Vagina (tissue), 2 donors: ENCODE measurements at places on chromosomes 12 and 14.

- DNase-seq, result no peak
Measured at GRCh38 chr12:25130741-25131188, 64.2 kb downstream of the DNAI7 start.

DNA sequence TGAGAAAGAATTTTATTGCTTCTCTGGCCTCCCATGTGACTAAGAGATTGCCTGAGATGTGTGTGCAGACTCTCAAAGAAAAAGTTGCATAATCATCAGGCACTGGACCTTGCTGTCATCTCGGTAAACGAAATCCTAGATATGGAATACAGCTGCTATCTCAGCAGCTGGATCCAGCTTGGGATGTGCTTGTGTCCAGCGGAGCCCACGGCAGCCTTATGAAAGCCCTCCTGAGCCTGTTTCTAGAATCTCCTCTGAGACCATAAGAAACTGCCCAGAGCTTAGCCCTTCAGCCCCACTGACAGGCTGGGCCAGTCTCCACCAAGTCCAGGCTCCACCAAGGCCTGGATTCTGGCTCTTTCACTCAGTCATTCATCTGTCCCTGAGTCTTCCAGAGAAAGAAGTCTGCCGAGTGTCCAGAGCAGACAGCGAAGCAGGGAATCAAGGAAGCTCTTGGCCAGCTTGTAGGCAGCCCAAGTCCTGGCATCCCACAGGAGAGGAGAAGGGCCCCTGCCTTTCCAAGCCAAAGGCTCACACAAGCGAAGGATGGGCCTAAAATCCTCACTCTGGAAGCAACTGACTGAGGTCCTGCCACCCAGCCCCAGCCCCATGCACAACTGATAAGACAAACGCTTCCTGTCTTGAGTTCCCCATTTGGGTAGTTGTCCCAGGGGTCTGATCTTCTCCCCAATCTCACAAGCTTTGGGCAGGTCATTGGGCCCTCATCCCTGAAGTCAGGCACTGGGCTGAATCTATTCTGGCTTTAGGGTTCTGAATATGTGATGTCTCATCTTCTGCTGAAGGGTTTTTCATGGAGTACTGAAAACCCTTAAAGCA, 97.8 kb downstream of the SEC23A start:
- DNase-seq, result no peak

DNA sequence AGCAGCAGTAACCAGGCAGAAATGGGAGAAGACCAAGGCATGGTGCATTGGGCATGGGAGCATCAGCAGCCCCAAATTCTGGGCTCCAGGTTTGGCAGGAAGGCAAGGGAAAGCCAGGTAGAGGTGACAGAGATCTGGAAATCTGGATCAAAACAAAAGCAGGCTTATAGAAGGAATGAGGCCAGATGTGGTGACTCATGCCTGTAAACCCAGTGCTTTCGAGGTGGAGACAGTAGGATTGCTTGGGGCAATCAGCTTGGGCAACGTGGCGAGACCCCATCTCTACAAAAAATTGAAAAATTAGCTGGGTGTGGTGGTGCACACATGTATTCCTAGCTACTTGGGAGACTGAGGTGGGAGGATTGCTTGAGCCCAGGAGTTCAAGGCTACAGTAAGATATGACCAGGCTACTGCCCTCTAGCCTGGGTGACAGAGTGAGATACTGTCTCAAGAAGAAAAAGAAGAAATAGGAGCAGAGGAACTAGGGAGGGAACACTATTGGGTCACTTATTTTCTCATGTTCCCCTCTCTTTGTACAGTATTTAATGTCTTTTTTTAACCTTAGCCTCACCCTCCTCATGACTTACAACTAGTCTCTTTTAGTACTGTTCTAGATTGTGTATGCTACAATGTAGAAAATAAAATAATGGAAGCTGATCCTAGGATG, 25.1 kb downstream of the SLC4A8 start:
- no peak for DNase-seq

DNA sequence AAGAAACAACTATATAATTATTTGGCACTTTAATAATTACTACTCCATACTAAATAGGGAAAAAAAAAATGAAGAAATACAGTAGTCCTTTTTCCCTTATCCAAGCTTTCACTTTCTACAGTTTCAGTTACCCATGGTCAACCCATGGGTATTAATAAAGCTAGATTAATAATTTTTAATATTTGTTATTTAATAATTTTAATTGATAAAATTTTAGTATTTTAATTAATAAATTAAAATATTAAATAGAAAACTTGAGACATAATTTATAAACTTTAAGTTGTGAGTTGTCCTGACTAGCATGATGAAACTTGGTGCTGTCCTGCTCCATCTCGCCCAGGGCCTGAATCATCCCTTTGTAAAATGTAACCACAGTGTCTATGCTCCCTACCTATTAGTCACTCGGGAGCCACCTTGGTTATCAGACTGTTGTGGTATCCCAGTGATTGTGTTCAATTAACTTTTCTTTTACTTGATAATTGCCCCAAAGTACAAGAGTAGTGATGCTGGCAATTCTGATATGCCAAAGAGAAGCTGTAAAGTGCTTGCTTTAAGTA, 71.8 kb downstream of the PAWR start:
- DNase-seq, result no peak

GRCh38 chr14:55336162-55336561, 64.9 kb downstream of the FBXO34 start:
- DNase-seq, result no peak

DNA sequence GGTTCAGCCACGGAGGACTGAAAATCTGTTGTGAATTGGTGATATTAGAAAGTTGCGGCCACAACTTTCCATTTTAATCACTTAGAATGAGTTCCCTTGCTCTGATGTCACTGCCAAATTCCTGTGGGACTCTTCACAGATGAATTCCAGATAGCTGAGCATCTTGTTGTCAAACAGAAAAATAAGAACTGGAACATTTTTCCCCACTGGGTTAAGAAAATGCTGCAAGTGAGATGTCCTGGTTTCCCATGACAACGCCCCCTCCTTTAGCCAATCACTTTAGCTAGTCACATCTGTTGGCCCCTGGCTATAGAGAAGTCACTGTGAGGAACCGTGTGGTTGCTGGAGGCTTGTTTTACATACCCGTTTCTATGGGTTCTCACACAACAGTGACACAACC, 135.9 kb downstream of the KTN1 start:
- no peak for DNase-seq

DNA sequence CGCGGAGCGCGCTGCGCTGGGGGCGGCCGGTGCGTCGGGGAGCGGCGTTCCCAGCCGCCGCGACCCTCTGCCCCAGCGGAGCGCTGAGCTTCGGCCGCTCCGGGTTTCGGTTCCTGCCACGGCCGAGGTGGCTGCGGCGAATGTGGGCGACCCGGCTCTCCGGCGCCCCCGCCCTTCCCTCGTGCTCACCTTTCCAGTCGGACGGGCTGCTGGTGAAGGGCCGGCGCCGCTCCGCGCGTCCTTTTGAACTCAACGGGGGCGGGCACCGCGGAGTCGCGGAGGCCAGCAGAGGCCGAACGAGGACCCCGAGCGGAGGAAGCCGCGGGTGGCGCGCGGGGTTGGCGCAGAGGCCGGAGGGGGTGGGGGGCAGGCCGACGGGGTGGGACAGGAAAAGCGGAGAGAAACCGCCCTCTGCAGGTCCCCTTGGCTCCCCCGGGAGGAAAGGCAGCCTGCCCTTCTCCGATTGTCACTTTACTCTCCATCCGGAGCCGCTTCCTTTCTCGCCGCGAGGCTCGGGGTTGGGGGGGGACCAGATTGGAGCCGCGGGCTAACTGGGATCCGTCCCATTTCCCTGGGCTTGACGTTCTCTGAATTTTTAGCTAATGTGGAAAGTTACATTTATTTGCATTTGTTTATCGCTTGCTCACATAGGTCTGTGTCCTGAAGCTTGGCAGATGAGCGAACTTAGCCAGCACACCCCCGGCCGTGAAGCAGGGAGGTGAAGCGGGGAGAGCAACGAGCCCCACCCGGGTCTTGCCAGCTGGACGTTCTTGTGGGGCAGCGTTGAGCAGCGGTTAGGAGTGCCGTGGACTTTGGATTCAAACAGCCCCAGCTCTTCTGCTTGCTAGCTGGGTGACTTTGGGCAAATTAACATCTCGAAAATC, at the start of gene SMAGP:
TSS of gene SMAGP (minus strand) at position 349 of the 884 bp plus-strand sequence. CDS start 1,137 bp downstream, outside the sequence.
- no peak for DNase-seq

DNA sequence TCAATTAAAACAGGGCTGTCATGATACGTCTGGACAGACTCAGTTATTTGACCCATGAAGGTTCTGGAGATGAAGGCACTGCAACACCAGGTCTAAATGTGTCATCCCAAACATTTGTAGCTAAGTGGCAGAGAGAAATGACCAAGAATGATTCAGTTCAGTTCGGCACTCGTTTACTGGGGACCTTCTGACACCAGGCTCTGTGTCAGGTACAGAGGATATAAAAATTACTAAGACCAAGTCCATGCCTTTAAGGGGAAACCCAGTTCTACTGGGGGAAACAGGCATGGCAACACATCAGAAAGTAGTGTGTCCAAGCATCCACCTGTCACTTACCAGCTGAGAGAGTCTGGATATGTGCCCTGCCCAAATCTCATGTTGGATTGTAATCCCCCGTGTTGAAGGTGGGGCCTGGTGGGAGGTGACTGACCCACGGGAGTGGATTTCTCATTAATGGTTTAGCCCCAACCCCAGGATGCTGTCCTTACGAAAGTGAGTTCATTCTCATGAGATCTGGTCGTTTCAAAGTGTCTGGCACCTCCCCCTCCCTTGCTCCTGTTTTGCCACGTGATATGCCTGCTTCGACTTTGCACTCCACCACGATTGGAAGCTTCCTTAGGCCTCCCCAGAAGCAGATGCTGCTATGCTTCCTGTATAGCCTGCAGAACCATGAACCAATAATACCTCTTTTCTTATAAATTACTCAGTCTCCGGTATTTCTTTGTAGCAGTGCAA, 41.9 kb upstream of the BCL2L14 start:
- no peak for DNase-seq

GRCh38 chr12:110344657-110345056, 58.9 kb downstream of the ANAPC7 start:
- DNase-seq, result no peak

DNA sequence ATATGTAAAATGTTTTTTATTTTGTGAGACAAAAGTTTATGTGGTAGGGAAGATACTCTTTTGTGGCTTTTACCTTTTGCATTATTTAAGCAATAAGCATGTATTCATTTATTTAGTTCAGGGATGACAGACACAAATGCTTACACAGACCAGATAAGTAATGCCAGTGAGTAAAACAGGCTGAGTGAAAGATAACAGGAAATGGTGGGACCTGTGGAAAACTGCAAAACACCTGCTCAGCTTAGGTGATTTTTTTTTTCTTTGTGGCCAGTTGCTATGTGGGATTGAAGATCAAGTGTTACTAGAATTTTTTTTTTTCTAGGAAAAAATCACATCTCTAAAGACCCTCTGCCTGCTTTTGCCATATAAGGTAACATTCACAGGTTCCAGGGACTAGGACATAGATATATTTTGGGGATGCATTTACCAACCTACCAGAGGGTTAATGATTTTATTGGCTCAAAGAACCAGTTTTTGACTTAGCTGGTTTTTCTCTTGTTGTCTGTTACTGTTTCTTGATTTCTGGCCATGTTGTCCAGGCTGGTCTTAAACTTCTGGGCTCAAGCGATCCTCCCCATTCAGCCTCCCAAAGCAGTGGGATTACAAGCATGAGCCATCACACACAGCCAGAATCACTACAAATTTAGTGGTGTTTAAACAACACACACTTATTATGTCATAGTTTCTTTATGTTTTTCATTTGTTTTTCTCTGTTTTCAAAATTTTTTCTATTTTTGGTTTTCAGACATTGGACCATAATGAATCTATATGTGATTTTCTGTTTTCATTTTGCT, 9.8 kb downstream of the PSMA6 start:
- no peak for DNase-seq

- no peak for DNase-seq
Measured at GRCh38 chr12:121676190-121676589, 6.7 kb upstream of the MORN3 start.

GRCh38 chr12:113748707-113749432, 217.3 kb downstream of the RBM19 start:
- no peak for DNase-seq
